ENCODE measurements at places on chromosomes 7 and 10. TPM values are rescaled to one million over a fixed set of nuclear protein-coding genes. Genes with fewer than 3 reads are reported as not detected.

DNA sequence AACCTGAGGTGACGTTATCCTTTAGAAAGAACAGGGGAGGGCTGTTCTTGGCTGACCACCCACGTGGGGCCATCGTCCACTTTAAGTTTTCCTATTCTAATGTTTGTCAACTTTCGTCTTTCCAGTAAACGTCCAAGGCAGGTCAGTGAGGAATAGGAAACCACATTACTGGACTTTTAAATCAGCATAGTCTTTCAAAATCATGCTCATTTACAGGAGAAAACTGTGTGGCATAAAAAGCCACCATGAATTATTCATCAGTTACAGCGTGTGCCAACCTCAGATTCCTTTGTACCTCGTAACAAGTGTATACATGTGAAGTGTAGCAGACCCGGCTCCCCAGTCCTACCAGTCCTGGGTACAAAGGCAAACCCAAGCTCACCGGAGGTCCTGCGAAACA, 25.1 kb upstream of the ABLIM1 start:
- DNase-seq = no peak

- DNase-seq = no peak
Measured at GRCh38 chr10:13955409-13956068, 368.8 kb downstream of the PRPF18 start.

- DNase-seq = peak; percentile 17
Measured at GRCh38 chr10:126611303-126611702, 59.2 kb downstream of the C10orf90 start.

DNA sequence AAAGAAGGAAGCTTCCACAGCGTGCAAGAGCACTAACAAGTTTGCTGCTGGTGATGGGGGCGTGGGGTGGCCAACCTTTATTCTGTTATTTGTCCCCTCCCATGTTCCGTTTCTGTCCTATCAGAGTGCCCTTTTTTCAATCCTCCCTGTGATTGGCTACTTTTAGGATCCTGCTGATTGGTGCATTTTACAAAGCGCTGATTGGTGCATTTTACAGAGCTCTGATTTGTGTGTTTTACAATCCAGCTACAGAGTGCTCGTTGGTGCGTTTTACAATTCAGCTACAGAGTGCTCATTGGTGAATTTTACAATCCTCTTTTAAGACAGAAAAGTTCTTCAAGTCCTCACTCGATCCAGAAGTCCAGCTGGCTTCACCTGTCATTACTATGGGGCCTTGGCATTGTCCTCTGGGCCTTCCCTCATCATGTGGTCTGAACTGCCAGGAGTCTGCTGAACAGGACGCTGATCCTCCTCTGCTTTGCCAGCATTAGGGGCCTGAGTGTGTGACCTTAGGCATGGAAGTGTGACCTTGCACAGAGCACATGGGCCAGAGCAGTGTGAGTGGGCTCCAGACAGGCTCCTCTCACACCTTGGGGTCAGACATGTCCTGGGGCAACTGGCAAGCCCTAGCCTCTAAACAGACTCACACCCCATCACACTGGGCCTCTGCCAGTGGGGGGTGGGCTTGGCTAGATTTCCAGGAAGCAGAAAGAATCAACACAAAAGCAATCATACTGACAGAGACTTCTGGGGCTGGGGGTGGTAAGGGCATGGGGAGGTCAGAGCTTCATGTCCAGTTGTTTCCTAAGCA, 167.4 kb downstream of the PTPN20 start:
- DNase-seq = peak; percentile 16

GRCh38 chr7:129492391-129492790, 9.9 kb upstream of the SMKR1 start:
- DNase-seq = no peak

DNA sequence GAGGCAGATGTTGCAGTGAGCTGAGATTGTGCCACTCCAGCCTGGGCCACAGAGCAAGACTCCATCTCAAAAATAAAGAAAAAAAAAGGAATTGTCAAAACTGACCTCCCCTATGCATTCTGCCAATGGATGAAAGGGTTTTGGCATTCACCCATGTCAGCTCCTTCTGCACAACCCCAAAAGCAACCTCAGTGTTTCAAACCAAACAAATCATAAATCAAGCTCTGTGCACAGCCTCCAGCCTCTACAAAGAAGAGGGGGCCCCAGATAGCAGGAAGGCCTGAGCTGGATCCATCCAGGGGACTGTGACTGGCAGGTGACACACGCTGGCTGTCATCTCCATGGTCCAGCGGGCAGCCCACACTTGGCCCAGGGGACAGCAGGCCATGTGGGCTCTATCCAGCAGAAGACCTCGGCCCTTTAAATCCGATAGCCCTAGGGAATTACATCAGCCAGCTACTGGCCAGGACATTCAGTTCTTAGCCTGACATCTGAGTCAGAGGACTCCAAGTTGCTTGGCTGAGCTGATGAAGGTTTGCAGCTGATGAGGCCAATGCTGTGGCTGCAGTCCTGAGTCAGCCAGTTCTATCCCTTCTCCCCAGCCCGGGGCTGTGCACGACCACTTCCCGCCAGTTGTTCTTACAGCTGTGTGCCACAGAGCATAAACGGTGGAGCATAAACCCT, 52.0 kb upstream of the FIGNL1 start:
- peak; percentile 84 for DNase-seq

DNA sequence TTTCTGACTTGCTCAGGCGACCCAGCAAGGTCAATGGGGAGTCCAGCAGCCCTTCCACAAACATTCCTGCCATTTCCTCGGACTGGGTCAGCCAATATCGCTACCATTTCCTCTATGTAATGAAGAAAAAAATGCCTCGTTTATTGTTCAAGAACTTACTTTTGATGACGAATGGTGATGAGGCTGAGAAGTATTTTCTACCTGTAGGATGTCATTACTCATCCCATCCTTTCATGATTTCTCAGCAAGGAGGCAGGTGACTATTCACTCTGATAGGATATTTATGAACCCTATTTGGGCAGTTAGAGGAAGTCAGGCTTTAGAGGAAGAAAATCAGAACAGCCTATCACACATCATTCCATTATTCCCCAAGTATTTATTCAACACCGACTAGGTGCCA, 178.6 kb downstream of the FANK1 start:
- no peak for DNase-seq

DNA sequence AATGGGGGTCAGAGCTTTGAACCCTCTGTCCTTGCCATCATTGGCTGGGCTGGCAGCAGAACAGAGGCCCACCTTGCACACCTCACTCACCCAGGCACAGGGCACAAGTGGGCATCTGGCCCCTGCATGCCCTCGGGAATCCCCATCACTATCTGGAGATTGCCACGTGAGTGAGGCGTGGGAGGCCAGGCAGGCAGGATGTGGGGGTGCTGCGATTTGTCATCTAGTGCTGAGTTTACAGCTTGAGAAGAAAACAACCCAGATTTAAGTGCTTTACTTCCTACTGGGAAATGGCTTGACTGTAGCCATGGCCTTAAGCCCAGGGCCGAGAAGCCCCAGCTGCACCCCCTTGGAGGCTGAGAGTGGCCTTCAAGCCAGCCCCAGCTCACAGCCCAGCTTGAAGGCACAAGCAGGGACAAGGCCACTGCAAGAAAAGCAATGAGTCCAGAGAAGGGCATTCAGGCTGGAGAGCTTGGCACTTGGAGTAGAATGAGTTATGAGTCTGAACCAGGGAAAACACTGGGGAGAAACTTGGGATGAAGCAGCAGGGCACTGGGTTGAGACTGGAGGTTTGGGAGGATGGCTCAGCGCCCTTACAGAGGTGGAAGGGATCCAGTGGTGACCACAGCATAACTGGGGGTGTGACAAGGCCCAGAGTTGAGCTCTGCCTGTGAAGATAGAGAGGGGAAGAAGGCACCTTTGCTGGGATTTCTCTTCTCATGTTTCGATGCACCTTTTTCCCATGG, 123.0 kb downstream of the CXCL12 start:
- DNase-seq = no peak

DNA sequence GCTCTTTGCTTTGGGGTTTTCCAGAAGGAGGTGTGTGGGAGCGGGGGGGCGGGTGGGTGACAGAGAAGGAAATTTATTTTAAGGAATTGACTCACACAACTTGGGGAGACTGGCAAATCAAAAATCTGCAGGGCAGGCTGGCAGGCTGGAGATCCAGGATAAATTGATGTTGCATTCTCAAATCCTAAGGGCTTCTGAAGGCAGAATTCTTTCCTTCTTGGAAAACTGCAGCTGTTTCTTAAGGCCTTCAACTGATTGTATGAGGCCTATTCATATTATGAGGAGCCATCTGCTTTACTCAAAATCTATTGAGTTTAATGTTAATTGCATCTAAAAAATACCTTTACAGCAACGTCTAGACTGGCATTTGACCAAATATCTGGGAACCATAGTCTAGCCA, 1528.8 kb upstream of the LRRTM3 start:
- no peak for DNase-seq

GRCh38 chr7:40709062-40709964, 574.5 kb downstream of the SUGCT start:
- no peak for DNase-seq

GRCh38 chr10:75001715-75002350, 109.6 kb upstream of the SAMD8 start:
- DNase-seq = no peak

The TYW1B gene
- total RNA-seq = 1.4 TPM

The STRA8 gene
- total RNA-seq = not detected

Data from stomach (tissue), 19 donors.